ENCODE measurements at places on chromosomes 11 and 22.

DNA sequence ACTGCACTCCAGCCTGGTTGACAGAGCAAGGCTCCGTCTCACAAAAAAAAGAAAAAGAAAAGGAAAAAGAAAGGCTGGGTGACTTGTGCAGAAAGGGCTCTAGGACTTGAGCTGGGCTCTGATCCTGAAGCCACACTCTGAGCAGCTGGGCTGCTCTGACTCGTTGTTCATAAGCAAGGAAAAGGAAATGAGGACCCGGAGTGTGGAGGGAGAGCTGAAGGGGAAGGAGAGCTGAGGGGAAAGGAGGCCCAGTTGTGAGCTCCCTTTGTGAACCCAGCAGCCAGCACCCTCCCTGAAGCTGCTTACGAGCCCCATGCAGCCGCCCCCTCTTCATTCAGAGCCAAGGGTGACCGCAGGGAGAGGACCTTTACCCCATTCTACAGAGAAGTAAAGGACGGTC, 12.3 kb upstream of the SH3BP1 start:
- no peak for DNase-seq

DNA sequence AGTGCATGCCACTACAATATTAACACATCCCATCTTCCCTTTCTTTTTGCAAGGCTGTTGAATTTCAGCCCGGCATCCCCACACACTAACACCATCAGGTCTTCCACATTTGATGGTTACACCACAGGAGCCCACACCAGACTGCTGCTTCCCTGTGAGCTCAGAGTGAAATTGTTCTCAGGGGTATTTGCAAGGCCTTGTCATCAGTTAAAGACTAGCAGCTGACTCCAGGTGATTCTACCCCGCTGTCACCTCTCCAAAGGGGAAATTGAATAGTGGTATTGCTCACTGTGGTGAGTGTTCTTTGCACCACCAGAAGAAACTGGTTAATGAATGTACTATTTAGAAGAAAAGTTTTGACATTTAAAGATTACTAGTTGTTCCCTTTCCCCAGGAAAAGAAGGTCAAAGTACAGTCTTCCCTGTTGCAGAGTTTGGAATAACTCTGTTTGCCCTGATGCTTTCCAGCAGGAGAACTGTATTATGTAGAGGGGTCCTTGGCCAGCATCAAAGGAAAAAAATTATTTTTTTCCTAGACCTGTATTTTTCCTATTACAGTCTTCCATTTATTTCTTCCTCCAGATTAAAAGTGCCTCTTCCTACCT, 41.9 kb downstream of the BID start:
- no peak for DNase-seq

GRCh38 chr22:45785458-45785857, 113.8 kb downstream of the ATXN10 start:
- DNase-seq = no peak

GRCh38 chr11:81022057-81022456, 1581.2 kb upstream of the TENM4 start:
- DNase-seq = no peak

GRCh38 chr11:123143476-123143875, 51.6 kb downstream of the CLMP start:
- DNase-seq = no peak

DNA sequence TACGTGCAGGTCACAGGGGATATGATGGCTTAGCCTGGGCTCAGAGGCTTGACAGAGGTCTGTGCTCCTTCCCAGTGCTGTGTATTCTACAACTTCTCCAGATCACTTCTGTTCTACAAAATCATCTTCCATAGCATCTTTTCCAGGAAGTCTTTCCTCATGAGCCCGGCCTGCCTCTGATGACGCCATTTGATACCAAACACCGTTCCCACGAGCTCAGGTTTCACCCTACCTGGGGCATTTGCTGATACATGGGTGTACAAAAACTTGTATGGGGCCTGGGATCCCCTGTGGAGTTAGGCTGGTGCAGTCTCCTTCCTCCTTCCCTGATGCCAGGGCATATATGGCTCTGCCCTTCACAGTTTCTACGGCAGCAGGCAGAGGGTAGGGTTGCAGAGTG, 78.7 kb downstream of the NECTIN1 start:
- DNase-seq = no peak

DNA sequence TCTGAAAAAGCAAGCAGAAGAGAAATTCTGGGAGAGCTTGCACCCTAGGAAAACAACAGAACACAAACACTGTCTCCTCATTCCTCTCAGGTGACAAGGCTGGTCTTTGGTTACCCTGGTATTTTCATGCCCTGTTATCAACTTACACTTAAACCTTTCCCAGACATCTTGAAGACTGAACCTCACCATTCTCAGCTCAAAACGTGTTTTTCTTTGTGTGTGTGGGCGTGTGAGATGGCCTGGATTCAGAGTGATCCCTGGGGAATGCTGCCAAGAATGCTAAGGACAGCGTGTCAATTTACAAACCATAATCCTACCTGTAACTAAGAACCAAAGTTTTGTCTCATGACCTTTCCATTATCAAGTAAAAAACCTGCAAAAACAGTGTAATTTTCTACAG, 33.3 kb downstream of the ELF5 start:
- no peak for DNase-seq

DNA sequence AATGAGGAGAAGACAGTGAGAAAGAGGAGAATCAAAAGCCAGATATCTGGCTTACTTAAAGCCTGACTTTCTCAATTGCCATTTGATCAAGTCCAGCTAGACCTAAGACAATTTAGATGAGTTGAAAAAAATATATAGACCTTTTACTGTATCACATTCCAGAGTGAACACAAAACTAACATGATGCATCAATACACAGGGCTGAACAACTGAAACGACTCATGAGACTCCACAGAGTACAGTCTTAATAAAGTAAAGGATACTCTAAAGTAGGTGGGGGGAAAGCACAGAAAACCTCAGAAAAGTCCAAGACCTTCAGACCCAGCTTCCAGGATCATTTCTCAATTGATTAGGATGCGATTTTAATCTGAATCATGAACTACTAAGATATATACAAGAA, 95.3 kb upstream of the OR9G4 start:
- DNase-seq = no peak

GRCh38 chr11:122668562-122669090, 13.1 kb downstream of the UBASH3B start:
- no peak for DNase-seq

GRCh38 chr11:126102436-126102981, 39.8 kb upstream of the CDON start:
- DNase-seq = no peak

DNA sequence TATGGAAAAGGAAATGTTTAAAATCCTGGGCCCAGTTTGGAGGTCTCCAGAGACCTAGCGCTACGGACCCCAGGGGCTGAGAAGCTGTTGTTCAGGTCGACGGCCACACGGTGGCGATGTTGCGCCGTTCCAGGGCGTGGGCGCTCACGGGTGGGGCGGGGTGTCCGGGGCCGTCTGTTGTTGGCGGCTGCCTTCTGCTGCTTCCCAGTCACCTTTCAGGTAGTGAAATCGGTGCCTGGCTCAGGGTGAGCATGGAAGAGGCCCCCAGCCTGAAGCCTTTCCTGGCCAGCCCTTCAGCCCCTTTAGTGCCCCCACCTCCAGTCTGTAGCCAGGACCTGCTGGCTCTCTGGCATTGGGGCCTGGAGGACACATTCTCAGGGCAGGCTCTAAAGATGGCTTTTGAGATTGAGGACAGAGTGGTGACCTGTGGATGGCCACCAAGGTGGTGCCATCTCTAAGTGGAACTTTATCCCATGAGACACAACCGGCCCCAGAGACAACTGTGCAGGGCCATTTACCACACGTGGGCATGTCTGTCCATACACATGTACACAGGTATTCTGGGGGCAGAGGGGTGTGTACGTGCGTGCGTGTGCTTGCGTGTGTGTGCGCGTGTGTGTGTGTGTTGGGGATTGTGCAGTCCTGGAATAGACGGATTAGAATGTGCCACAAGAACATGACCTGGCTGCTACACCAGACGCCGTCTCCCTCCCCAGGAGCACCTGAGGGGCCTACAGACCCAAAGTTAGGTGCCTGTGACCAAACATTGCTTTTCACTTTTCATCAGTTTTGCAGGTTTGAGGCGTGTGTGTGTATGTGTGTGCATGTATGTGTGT, 53.8 kb downstream of the ST14 start:
- peak; percentile 84 for DNase-seq

GRCh38 chr11:31865606-31866300, 54.6 kb upstream of the PAX6 start:
- DNase-seq = no peak

DNA sequence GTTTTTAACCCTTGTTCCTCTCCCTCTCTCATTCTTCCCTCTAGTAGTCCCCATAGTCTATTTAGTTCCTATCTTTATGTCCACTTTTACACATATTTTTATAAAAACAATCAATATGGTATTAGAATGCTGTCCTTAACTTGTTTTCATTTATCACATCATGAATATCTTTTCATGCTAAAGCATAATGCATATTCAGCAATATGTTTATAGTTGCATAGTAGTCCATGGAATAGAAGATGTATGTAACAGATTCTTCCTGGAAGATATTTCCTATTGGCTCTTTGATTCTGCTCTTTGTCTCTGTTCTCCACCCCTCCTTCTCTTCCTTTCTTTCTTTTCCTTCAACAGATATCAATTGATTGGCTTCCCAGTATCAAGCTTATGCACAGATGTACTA, 1047.1 kb upstream of the TENM4 start:
- DNase-seq = no peak

DNA sequence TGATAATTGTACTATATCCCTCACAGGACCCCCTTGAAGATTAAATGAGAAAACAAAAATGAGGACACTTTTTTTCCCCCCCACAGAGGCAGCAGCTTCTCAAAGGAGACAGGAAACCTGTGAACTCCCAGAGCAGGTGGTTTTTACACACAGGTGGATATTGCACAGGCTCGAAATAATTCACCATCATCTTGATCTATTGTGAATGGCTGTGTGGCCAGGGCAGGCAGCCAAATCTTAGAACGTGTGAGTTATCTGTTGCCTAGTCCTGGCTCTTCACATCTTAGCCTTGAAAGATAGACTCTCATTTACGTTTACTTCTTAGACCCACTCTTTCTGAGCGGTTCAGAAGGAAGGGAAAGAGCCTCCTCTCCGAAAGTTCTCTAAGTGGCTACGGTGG, 23.5 kb downstream of the PPFIBP2 start:
- DNase-seq = no peak

GRCh38 chr22:36301851-36302250, 48.9 kb downstream of the APOL1 start:
- no peak for DNase-seq

- no peak for DNase-seq
Observed at GRCh38 chr11:35380603-35381002, 38.8 kb downstream of the SLC1A2 start.

- DNase-seq = no peak
Observed at GRCh38 chr22:39938509-39939111, 21.6 kb upstream of the TMA7B start.

DNA sequence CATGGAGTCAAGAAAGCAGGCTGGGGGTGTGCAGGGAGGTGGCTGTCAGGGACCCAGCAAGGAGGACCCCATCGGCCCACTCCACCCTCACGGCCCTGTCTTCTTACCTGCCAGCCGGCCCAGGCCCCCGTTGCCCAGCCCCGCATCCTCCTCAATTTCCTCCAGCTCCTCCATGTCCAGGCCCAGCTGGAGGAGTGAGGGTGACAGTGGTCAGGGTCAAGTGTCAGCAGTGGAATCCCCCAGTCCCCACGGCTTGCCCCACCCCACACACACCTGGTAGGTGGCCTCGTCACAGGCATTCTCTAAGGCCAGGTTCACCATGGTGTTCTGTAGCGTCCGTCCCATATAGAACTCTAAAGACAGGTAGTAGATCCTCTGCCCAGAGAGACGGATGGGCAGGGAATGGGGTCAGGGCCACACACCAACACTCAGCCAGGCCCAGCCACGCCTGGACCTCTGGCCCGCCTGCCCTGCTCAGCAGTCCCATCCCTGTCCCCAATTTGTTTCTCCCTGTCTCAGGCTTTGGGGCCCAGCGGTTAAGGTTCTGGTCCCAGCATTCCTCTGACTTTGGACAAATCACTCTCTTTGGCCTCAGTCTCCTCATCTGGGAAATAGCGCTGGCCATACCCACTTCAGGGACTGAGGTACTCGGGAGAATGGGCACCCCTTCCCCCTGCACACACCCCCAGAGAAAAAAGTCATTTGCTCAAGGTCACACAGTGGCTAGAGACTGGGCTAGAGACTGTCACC, 1.3 kb downstream of the PYGM start:
- DNase-seq = no peak

GRCh38 chr11:78420796-78421209, 3.2 kb upstream of the GAB2 start:
- no peak for DNase-seq

GRCh38 chr11:68206211-68206610, 6.9 kb downstream of the KMT5B start:
- DNase-seq = no peak

- DNase-seq = no peak
Observed at GRCh38 chr11:44777209-44778194, 50.7 kb downstream of the TSPAN18 start.

GRCh38 chr11:60970890-60971289, 590 bp upstream of the CD6 start:
- no peak for DNase-seq

DNA sequence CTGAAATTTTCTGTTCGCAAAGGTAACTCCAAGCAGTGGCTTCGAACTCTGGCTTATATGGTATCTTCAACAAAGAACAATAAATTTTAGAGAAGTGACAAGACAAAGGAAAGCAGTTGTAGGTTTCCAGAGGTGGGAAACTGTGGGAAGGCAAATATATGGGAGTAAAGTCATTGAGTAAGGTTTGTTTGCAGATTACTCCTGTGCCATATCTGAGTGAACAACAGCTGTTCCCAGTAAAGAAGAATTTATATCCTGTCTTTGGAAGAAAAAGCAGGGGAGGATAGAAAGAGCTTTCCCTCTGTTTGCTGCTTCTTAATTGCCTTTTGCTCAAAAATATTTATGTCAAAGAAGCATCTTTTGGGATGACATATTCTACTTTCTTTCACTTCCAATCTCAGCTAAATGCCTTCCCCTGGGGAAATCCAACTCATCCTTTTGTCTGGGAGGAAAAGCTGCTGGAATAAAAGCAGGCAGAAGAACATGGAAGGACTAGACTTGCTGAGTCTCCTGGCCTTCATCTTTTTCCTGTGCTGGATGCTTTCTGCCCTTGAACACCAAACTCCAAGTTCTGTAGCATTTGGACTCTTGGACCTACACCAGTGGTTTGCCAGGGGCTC, 10.4 kb upstream of the RCN1 start:
- DNase-seq = no peak

DNA sequence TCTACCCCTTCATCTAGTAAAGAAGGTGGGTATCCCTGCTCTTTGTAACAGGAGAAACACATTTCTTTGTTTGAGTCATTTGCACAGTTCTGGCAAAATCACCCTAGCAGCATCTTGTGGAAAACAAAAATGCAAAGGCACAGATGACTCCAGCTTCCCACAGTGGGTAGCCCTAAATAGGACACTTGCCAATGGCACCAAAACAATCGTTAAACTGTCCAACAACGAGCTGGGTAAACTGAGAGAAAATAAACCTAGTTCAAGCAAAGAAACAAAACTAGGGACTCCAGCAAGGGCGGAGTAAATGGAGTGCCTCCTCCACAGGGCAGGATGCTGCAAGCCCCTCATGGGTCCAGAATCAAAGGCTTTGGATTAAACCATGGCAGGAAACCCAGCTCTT, 239.5 kb downstream of the NTM start:
- no peak for DNase-seq

GRCh38 chr11:124113890-124114289, 1.4 kb upstream of the VWA5A start:
- DNase-seq = no peak
